Progenitor cell of endocrine pancreas (in vitro differentiated cells): ENCODE measurements at places on chromosomes 1 and 21.

- no peak for DNase-seq
Measured at GRCh38 chr1:12076425-12077005, 13.4 kb downstream of the TNFRSF8 start.

- no peak for DNase-seq
Measured at GRCh38 chr1:228852511-228853088, 117.3 kb downstream of the RHOU start.

GRCh38 chr1:248627971-248628844 lies 6.7 kb downstream of the OR2T11 start:
- DNase-seq = no peak

- no peak for DNase-seq
Measured at GRCh38 chr1:159898527-159898926, 1.4 kb downstream of the CFAP45 start.

DNA sequence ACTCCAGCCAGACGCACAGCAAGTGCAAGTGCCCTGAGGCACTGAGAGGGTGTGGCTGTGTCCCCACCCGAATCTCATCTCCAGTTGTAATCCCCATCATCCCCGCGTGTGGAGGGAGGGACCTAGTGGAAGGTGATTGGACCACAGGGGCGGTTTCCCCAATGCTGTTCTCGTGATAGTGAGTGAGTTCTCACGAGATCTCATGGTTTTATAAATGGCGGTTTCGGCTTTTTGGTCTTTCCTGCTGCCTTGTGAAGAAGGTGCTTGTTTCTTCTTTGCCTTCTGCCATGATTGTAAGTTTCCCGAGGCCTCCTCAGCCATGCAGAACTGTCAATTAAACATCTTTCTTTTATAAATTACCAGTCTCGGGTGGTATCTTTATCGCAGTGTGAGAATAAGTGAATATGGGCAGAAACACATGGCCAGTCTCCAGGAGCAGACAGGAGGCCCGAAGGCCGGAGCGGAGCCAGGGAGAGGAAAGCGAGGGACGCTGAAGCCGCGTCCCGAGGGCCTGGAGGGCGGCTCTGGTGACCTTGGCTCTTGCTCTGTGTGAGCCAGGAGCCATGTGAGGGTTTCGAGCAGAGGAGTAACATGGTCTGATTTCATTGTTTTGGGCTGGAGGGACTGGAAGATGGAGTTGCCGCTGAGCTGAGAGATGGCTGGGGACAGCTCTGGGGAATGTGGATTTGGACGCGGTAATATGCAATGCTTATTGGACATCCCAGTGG lies 76.0 kb upstream of the C1orf174 start:
- no peak for DNase-seq

DNA sequence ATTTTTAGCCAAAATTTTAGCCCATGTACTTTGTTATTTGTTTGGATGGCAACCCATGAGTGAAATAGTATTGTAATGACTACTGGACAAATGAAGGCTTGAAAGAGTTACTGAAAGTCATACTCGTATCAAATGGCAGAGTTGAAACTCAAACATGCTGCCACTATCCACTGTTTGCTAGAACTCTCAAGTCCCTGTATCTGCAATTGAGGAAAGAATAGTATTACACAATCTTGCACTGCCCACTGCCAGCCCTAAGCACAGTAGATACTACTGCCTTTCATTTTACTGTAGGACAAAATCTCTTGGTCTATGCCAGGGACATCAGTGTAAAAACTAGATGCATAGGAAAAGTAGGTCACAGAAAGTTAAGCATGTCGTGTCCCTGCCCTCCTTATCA lies 581.1 kb upstream of the PLXNA2 start:
- no peak for DNase-seq

DNA sequence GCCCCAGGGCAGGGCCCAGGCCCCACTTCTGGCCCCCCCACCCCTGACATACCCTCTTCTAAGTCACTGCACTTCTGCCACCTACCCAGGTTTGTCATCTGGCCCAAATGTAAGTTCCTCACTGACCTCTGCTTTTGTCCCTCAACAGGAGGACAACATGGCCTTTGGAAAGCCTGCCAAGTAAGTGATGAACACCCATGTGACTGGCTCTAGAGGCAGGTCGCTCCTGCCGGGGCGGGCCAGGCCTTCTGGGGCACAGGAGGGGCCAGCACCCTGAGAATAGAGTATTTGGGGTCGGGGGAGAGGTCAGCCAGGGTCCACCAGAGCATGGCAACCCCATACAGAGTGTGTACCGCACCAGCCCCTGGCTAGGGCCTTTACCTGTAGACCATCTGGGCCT lies 9.9 kb upstream of the SYTL1 start:
- no peak for DNase-seq

GRCh38 chr1:221696027-221696426 lies 45.9 kb downstream of the DUSP10 start:
- DNase-seq = no peak

DNA sequence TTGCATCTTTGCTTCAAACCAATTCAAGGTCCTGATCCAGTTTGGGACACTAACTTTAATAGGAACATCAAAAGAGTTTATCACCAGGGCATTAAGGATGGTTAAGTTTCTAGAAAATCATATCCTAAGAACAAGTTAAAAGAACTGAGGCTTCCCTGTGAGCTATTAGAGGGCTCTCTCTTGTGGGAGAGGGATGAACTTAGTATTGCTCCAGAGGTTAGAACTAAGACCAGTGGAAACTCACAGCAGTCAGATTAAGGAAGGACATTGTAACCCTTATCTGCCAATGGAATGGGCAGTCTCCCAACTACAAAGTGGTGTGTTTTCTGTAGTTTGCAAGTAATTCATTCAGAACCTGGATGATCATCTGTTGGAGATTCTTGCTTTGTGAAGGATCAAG lies 36.8 kb downstream of the UBE2U start:
- DNase-seq = no peak

DNA sequence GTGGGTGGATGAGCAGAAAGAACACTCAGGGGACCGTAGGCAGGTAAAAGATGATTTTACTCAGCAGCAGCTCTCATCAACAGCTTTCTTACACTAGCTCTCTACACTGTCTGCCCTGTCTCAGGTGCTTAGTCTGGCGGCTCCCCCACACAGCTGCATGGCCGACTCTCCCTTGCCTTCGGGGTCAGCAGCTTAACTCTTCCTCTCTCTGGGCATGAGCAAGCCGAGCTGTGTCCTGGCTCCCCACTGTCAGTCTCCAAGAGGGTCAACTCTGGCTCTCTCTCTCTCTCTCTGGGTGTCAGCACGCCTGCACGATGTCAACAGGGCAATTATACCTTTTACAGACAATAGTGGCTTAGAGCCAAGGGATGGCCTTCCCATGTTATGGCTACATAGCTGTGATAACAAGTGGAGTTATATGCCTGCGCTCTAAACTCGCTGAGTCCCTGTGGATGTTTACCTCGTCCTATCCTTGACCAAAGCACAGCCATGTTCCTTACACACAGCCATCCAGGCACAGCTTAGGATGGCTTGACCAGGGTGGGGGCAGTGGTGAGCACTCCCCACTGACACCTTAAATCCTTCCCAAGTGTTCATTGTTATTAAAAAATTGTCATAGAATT lies 3.1 kb upstream of the BCL10 start:
- DNase-seq = no peak

DNA sequence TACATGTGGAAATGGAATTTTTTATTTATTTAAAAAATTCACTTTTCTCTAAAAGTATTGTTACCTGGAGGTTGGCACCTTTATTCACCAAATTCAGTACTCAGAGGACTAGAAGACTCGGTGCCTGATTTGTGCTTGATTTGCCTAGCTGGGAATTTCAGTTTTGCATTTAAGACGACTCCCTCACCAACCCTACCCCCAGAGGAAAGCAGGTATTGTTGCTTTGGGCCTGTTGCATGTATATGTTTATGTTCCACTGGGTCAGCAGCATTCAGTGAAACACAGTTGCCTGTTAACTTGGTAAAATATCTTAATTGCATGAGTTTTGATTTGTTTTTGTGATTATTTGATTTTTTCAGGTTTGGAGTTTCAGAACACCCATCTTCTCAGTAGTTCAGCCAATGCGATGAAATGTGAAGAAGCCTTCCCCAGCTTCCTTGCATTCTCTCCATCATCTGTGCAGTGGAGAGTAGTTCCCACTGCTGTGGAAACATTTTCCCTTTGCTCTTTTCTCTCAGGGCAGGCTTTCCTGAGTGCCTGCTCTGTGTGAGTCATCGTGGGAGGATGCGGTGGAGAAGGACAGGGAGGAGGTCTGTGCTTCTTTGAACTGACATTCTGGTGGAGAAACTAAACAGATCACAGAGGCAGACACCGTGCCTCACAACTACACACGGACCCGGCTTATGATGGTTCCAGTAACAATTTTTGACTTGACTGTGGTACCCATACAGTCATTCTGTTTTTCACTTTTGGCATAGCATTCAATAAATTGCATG lies 6.4 kb downstream of the ADARB1 start:
- DNase-seq = no peak

- no peak for DNase-seq
Measured at GRCh38 chr1:179164494-179164893, 65.0 kb downstream of the ABL2 start.

DNA sequence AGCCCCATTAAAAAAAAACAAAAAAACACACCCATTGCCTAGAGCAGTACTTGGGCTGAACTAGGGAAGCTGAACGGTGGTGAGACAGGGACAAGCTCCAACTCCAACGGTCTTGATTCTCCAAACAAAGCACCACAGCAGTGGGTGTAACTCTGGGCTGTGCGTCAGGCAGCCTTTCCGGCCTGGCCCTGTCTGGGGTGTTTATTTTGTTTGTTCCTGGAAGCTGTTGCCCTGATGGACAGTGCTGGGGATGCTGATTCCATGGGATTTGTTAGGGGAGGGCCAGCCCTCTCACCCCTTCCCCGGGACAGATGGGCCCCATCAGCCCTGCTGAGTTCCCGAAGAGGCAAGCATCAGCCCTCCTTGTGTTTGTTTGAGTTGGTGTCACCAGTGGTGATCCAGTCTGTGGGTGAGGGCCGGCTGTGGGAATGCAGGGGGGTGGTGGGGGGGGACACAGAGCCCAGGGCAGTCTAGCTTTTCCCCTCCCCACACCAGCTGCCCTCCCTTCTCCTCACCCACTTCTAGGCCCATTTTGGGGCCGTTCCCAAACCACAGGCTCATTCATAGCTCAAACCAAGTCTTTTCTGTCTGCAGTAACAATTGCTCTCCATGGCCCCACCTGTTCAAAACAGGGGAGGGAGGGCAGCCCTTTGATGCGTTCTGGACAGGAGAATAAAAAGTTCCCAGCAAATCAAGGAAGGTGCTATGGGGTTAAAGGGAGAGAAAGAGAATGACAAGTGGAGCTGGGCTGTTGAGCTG lies 4.5 kb downstream of the WNT2B start:
- DNase-seq = no peak

DNA sequence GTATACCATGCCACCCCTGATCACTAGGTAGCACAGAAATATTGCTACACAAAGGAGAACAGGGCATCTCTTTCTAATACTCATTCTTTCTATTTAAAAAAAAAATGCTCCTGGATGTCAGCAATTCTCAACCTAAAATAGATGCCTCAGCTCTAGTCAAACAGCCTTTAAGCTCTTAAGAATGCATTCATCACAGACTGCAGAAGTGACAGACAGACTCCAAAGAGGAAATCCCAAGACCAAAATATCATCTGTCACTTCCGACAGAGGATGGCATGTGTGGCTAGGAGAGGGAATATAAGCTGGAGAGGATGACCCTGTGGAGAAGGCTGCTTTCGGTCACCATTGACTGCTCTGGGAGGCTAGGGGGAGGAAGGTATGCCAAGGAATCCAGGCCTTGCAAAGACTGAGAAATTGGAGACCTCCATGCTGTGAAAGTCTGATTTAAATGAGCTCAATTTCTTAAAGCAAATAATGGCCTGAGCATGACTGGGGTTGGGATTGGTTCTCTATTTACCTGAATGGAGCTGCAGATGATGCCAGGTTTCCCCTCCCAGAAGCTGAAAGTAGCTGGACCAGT lies 277.4 kb downstream of the BRINP2 start:
- no peak for DNase-seq

DNA sequence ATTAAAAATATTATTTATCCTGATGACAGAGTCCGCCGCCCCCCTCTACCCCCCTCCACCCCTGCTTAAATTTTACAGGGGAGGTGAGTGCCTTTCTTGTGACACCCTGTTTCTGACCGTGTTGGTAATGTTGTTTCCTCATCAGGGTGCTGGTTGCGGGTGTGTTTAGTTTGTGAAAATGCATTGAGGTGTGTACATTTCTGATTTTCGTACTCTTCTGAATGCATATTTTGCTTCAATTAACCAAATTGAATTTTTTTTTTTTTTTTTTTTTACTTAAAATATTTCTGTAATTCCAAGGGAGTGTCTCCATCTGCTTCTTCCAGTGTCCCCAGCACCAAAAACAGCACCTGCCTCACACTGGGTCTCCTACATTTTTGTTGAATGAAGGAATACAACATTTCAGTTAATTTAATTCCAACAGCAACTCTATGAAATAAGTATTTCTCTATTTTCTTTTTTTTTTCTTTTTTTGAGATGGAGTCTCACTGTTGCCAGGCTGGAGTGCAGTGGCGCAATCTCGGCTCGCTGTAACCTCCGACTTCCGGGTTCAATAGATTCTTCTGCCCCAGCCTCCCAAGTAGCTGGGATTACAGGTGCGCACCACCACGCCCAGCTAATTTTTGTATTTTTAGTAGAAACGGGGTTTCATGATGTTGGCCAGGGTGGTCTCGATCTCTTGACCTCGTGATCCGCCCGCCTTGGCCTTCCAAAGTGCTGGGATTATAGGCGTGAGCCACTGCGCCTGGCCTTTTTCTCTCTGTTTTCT lies 5.6 kb upstream of the SLC2A1 start:
- DNase-seq = no peak

GRCh38 chr1:181545395-181545794 lies 62.1 kb downstream of the CACNA1E start:
- DNase-seq = no peak

- DNase-seq = no peak
Measured at GRCh38 chr1:111220302-111220890, 7.1 kb upstream of the CHI3L2 start.

DNA sequence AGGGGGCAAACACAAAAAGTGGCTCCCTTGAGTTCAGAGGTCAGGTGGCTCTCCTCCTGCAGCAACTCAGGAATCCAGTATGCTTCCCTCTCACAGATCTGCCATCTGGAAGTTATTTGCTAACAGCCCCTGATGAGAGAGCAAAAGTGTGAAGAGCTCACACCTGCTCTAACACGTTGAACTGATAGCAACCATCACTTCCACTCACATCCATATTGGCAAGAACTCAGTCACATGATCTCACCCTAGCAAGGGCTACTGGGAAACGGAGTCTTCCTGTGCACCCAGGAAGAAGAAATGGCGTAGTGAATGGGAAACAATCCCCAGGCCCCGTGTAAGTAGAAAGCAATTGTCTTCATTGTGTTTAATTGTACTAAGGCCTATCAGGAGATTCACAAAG lies 20.7 kb upstream of the SLC45A1 start:
- DNase-seq = no peak

DNA sequence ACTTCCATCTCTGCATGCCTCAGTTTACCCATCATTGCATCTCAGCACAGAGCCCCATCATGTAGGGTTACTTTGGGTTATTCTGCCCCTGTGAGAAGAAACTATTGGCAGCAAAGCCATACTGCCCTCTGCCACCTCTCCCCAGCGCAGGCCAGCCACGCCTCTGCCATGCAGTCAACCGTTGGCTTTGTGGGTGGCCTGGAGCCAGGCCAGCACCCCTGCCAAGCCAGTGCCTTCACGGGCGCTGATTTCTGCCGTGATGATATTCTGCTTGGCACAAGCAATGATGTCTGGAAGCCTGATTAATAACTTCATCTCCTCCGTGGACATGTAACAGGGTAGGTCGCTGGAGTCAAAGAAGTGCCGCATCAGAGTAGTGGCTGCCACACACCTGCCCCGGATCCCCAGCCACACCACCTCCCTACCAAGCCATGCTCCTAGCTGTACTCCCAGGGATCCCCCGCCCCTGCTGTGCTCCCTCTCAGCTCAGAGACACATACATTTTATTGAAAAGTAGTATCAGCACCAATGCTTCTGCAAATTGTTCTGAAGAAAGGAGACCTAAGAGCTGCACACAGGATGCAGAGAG lies 15.0 kb upstream of the CEP85 start:
- no peak for DNase-seq
